ENCODE measurements at places on chromosomes 6 and 20.

- DNase-seq = peak; percentile 86
Measured at GRCh38 chr6:128600397-128600951, 80.1 kb upstream of the PTPRK start.

DNA sequence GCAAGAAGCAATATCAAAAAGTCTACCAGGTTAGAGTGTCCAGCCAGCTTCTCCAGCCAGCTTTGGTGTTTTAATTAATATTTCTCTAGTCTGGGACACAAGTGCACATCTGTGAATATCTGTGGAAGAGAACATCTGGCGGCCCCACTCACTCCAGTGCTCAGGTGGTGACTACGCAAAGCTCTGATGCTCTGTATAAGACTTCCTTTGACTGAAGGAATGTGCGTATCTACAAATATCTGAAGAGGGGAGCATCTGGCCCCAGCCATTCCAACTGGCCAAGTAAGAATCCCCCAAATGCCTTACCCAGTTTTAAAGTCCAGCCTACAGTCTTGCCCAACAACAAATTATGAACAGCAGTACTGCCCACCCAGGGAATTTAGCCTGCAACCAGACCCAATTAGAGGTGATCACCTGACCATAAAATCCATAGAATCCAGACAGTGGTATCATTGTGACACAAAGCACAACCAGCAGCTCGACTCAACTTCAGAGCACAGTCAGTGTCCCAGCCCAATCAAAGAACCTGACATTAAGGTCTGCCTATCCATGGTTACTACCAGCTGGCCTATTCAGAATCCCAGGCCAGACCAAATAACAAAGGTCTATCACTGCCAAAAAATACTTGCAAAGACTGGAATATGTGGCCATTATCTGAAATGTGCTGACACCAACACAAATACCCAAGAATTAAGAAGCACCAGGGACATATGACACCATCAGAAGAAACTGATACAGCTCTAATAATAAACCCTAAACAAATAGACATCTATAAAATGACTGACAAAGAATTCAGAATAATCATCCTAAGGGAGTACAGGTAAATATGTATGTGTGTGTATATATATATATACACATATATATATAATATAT is 76.1 kb upstream of the MANEA start:
- DNase-seq = no peak

- no peak for DNase-seq
Measured at GRCh38 chr6:142945446-142946180, 637 bp upstream of the HIVEP2 start.

- DNase-seq = no peak
Measured at GRCh38 chr6:137315081-137315480, 95.9 kb upstream of the IFNGR1 start.

GRCh38 chr20:48181261-48181935 is 396.1 kb upstream of the SULF2 start:
- DNase-seq = no peak

DNA sequence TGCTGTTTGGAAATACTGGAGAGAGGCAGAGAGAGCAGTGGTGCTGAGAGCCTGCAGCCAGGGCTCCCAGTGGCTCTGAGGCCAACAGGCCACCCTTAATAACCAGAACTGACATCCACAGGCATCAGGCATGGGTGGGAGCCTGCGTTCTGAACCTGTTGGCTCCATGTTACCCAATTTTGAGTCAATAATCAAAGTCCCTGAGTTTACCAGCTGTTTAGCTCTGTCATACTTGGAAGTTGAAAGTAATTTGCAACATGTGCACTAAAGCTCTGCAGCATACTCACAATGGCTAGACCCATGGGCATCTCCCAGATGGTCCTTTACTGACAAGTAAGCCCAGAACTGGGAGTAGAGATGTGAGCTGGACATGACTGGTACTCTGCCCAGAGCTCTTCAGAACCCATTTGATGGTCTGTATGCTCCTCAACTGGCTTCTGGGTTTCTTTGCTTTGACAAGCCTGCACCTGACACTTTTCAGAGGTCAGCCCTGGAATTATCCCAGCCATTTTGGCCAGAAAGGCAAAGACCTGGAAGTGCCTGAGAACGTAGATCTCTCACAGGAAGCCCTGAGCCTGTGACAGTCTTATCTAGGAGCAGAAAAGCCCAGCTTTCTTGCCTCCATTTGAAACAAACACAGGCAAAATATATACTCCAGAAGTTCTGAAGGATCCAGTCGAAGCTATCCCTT is 122.4 kb upstream of the CITED2 start:
- no peak for DNase-seq

DNA sequence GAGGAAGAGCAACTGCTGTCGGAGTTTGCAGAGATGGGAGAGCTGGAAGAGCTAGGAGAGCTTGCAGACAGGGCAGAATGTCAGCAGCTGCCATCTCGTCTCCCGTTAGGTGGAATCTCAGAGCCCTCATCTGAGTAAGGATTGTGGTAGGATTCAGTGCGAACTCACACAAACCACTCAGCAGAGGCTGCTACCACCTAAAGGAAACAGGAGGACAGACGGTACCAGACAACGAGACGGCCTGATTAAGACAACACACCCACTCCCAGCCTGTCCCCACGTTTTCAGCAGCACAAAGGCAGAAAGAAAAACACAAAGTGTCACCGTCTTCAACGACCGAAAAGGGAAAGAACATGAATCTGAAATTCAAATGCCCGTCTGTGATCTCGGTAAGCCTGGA is 4.1 kb downstream of the LEMD2 start:
- no peak for DNase-seq

DNA sequence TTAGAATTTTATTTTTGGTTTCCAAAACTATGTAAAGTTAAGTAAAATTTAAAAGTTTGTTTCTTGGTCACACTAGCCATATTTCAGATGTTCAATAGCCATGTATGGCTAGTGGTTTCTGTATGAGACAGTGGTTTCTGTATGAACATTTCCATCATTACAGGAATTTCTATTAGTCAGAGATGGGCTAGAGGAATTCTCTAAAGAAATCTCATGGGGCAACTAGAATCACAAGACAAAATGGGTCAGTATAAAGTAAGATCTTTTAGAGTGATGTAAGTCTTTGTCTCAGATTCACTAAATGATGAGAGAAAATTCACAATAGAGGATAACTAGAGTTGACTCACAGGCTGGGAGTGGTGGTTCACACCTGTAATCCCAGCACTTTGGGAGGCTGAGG is 149.0 kb downstream of the FUT9 start:
- DNase-seq = no peak

DNA sequence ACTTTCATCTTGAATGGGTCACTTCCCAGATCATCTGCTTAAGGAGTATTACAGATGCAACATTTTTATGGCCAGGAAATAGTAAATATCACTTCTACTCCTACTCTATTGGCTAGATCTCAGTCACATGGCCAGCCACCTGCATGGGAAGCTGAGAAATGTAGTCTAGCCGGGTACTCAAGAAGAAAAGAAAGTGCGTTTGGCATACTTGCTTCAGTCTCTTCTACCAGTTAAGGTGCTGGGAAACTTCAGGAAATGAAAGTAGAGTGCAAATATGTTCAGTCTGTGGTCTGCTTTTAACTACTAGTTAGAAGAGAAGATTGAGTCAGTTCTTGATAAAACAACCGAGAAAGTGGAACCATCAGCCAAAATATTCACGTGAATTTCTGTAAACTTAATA is 129.2 kb downstream of the PDSS2 start:
- DNase-seq = no peak

- no peak for DNase-seq
Measured at GRCh38 chr20:51732096-51732791, 35.9 kb downstream of the ATP9A start.

GRCh38 chr6:64010010-64010409 is 374.4 kb downstream of the PHF3 start:
- DNase-seq = no peak

DNA sequence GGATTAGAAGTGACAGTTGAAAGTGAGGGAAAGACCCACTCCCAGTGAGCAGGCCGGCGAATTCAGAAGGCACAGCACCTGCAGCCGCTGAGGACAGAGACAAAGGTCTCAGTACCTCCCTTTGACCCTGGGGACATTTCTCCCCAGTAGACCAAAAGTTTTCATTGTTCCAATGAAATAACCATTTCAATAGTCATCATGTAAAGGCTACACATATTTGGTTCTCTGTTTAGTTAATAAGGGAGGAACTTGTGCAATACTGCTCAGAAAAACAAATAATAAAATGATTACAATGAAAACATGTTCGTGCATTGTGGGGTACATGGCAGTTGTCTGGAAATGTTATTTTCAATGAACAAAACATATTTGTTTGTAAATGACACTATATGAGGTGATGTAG is 52.5 kb downstream of the EDN1 start:
- no peak for DNase-seq

DNA sequence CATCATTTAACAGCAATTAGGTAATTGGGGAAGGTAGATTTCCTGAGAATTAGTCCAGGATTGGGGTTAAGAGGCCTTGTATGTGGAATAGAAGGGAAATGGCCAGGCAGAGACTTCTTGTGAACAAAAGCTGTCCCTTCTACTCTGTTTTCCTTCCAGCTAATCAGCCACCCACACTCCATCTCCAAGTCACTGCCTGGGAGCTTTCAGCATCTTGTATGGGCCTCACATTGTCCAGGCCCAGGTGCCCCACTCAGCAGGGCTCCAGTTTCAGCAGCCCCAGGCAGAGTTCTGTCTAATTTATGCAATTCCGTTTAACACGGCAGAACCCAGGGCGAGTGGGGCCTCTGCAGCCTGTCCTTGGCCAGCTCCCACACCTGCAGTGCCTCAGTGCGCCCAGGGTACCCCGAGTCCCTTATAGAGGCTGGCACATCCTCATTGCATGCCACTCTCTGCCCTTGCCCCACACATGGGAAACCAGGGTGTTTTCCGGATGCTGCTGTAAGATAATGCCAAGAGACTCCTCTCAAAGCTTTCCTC is 113.0 kb downstream of the EDN3 start:
- no peak for DNase-seq

GRCh38 chr6:683742-684440 is 9.0 kb downstream of the EXOC2 start:
- DNase-seq = no peak

All from BJ (cell line).